ENCODE measurements at places on chromosomes 4 and X.
A peak's percentile ranks its signal among the peaks of the same experiment; 100 is the strongest.

- DNase-seq: no peak
These were observed 25.1 kb upstream of the PLS3 start for GRCh38 chrX:115535844-115536243.

- peak; percentile 45 for DNase-seq
These were observed 14.4 kb downstream of the ANXA3 start for GRCh38 chr4:78565971-78566372.

- DNase-seq: no peak
These were observed 53.1 kb downstream of the OCRL start for GRCh38 chrX:129593137-129593536.

GRCh38 chr4:79141530-79141929 is 184.3 kb downstream of the NAA11 start:
- DNase-seq: no peak

- no peak for DNase-seq
These were observed 82.8 kb downstream of the CPZ start for GRCh38 chr4:8675383-8675782.

GRCh38 chr4:2437475-2438215 is 18.9 kb downstream of the CFAP99 start:
- no peak for DNase-seq

DNA sequence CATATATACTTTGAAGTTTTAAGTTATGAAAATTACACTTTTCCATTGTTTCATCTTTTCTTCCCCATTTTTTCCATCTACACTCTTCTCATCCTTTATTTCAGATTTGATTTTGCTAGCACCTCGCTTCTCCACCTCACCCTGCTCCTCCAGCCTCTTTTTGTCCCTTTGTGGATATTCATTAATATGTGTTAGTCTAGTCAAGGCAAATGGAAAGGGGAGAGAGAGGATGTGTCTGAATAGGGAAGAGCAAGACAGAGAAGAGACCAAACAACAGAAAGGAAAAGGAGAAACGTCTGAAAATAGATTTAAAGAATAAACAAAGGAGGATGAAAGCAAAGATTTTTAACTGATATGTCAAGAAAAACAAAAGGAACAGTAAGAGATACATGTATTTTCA is 24.1 kb downstream of the GPM6A start:
- DNase-seq: no peak

- peak; percentile 21 for DNase-seq
These were observed 112.8 kb upstream of the MAP3K15 start for GRCh38 chrX:19628011-19628575.

- no peak for DNase-seq
These were observed 324.1 kb upstream of the EMCN start for GRCh38 chr4:100841911-100842310.

DNA sequence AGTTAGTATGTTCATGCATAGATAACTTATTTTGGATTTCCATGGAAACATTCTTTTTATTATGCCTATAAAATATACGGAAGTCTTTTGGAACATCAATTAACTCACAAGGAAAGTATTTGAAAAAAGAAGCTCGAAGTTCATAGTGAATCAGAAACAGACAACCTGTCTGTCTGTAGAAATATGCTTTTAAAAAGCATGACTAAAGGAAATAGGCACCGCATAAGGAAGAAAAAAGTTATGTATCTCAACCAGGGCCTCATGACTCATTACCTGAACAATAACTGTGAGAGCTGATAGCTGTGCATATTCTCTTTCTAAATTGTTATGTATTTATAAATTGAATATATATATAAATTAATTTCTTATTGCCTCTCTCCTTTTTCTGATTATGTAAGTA is 324.1 kb downstream of the TLL1 start:
- DNase-seq: no peak

GRCh38 chrX:84737471-84737871 is 235.2 kb upstream of the HDX start:
- DNase-seq: no peak
